ENCODE measurements at places on chromosomes 5 and 9.

GRCh38 chr5:34500236-34500847, 155.8 kb upstream of the RAI14 start:
- no peak for DNase-seq

GRCh38 chr5:96691503-96692303, 29.5 kb downstream of the CAST start:
- DNase-seq: no peak

- DNase-seq: no peak
Observed at GRCh38 chr9:68719847-68720246, 14.8 kb downstream of the PIP5K1B start.

DNA sequence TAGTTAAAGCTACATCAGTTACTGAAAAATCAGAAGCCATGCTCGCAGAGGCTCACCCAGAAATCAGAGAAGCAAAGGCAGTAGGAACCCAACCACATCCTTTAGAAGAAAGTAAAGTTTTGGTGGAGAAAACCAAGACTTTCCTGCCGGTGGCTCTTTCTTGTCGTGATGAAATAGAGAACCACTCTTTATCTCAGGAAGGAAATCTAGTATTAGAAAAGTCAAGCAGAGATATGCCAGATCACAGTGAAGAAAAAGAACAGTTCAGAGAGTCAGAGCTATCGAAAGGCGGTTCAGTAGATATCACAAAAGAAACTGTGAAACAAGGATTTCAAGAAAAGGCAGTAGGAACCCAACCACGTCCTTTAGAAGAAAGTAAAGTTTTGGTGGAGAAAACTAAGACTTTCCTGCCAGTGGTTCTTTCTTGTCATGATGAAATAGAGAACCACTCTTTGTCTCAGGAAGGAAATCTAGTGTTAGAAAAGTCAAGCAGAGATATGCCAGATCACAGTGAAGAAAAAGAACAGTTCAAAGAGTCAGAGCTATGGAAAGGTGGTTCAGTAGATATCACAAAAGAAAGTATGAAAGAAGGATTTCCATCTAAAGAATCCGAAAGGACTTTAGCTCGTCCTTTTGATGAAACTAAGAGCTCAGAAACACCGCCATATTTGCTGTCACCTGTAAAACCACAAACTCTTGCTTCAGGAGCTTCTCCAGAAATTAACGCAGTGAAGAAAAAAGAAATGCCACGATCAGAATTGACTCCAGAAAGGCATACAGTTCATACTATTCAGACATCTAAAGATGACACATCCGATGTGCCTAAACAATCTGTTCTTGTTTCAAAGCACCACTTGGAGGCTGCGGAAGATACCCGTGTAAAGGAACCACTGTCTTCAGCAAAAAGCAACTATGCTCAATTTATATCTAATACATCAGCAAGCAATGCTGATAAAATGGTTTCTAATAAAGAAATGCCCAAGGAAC, 47.2 kb downstream of the CMYA5 start:
- DNase-seq: no peak

DNA sequence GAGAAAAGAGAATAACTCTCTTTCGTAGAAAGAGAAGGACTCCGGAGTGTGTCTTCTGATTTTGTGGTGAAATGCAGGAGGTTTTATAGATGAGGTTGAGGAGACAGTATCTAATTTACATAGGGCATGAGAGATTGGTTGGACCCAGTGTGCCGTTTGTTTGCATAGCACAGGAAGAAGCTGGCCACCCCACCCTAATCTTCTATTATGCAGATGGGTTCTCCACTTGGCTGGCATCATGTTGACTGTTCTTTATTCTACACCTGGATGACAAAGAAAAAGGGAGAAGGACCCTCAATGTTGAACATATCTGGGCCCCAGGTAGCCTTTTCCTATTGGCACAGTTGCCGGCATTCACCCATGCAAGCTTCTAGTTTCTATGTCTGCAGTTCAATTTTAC, 23.2 kb upstream of the MINAR2 start:
- no peak for DNase-seq

DNA sequence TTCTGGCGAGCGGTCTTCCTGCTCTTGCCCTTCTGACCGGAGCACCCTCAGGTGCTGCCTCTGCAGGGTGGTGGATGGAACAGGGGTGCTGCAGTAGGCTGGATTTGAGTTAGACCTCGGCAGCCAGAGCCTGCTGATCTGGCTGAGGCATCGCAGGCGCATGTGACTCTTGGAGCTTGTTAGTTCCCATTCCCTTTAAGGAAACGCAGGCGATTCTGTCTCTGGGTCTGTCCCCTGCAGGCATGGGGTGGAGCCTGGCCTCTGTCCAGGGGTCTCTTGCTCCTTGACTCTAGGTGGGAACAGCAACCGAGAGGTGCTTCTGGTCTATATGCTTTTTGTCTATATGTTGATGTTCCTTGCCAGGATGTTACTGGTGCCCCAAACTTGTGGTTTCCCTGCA, 3.1 kb downstream of the WNK2 start:
- DNase-seq: no peak

DNA sequence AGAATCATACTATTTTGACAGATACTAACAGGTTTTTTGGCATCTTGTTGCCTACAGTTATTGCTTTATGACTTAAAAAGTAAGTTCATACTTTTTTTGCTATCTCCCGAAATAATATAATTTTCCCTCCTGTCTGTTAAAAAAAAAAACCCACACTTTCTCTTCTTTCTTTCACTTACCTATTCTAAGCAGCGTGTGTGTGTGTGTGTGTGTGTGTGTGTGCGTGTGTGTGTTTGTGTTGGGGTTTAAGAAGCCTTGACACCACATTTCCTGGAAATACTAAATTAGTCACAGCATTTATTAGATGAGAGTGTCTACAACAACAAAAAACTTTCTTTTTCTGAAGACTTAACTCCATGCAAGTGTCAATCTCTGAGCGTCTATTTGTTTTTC, 12.4 kb downstream of the TNFAIP8 start:
- no peak for DNase-seq

DNA sequence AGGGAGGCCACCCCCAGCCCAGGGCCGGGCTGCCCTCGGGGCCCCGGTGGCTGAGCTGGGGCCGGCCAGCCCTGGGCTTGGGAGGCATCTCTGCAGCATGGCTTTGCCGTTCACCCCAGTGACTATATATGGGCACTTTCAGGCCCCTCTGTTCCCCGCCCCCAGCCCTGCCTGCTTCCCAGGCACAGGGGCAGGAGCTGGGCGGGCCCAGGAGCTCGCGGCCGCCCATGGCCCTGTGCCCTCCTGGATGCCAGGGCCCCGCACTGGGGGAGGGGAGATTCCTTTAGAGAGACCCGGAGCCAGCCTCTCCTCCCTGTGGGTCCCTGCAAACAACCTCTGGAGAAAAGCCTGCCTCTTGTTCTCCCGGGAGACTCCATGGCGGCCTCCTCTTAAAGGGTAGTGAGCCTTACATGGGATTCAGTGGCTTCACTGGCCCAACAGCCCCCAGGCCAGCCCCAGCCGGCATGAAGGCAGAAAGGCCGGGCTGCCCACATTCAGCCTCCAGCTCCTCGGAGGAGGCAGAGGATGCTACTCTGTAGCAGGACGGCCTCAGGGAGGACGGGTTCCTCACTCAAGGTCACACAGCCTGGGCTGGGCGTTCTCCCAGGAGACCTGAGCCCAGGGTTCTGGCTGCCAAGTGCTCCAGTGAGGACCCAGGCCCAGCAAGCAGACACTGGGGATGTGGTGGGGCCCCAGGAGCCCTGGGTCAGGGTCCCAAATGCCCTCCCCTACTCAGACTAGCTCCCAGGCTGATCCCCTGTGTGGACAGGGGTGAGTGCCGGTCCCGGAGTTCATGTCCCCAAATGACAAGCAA, 4.1 kb downstream of the NACC2 start:
- no peak for DNase-seq

DNA sequence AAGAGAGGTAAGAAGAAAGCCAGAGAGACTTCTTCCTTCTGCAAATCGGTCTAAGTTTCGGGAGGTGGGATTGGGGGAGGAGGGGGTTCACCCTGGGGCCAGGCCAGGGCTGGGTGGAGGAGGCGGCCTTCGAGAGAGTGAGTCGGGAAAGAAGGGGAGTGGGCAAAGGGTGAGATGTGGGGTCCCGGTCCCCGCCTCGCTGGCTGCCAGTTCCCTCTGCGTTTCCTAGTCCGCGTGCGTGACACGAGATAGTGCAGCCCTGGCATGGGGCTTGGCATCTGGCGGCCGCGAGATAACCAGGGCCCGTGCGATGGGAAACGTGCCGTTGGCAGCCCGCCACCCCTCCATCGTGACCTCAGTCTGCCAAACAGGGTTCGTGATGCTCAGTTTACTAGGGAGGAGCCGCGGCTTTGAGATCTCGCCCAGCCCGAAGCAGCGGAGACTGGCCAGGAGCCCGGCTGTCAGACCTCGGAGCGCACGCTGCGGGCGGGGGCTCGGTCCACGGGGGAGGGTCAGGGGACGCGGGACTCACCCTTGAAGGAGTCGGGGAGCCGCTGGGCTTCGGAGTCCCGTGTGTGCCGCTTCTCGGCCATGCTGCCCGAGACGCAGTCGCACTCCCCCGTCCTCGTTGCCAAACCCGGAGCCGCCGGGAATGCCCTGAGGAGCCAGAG, at the start of gene STOM:
Gene STOM, minus strand, starts transcription at position 656 of the 671 bp plus-strand sequence. Its CDS starts 63 bp downstream, at position 593.
- no peak for DNase-seq

GRCh38 chr5:40277161-40277906, 402.4 kb upstream of the PTGER4 start:
- DNase-seq: peak; percentile 32

DNA sequence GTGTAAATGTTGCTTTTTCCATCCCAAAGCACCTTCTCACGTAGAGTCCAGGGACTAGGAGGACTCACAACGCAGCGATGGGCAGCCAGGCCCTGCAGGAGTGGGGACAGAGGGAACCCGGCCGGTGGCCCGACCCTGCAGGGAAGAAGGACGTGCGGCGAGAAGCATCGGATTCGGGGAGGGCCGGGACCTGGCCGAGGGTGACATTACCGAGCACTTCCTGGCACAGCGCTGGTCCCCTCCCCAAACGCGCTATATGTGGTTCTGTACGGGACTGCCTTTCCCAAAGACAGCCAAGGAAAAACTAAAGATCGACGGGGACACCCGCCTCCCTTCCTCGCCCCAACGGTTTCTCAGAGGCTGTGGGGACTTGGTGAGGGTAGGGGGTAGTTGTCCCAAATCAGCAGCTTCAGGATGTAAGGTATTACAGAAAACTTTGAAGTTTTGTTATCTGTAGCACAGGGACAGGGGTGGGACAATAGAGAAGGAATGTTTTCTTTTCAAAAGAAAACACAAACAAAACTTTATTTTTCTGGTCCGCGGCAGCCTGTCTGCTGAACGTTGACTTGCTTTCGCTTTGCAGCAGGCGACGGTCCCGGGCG, 887 bp upstream of the MAP3K1 start:
- DNase-seq: no peak

- no peak for DNase-seq
Observed at GRCh38 chr5:123094919-123095797, 6.1 kb downstream of the PRDM6 start.

DNA sequence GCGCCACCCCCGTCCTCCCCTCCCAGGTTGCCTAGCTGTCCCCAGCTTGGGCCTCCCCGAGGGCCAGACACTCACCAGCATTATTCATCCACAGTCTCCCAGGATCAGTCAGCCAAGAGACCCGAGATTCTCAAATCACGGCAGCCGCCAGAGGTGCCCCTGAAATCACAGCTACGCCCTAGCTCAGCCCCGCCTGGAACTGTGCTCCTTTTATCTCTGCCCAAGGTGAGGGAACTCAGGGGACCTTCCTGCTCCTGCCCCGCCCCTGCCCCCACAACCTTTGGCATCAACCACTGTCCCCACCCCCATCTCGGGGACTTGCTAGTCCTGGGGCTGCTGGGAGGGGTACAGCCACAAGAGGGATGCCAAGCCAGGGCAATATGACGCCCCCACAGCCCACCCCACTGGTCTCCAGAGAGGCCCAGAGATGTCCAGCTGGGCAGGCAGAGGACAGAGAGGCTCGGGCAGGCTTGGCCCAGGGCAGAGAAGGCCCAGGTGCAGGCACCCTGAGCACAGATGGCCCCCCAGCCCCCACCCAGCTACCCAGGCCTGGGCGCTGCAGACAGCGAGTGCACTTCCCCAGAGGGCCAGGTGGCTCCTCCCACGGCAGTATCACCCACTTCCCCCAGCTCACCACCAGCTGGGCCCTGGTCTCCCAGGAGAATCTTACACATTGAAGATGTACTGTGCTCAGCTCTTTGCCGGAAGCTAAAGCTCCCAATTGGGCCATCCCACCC, at the start of gene FUT7:
Gene FUT7, minus strand, starts transcription at position 185 of the 737 bp plus-strand sequence. Its CDS starts 97 bp downstream, at position 88.
- peak; percentile 23 for DNase-seq
